ENCODE measurements at places on chromosomes 4 and X.

DNA sequence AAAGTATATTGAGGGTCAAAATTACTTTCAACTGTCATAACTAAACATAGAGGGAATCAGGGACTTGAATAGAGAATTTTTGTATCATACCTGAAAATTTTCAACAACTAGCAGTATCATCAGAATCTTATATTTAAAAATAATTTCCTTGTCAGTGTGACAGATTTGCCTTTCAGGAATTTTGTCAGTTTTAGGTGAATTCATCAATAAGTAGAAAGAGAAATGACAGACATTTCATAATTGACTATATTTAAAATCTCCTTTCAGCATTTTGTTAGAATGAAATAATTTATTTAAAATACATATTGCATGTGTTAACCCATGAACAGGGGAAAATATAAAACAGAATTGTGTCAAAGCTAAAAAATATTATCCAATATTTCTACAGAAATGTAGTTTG lies 8.6 kb upstream of the PDCL2 start:
- no peak for DNase-seq

GRCh38 chr4:123399627-123400358 lies 3.2 kb downstream of the SPRY1 start:
- DNase-seq = no peak

GRCh38 chr4:156771171-156771837 lies 200.3 kb downstream of the PDGFC start:
- no peak for DNase-seq

- no peak for DNase-seq
Observed at GRCh38 chr4:88831031-88831430, 133.4 kb upstream of the NAP1L5 start.
